IPS DF 6.9 (cell line): ENCODE measurements at places on chromosomes 1 and 21.

DNA sequence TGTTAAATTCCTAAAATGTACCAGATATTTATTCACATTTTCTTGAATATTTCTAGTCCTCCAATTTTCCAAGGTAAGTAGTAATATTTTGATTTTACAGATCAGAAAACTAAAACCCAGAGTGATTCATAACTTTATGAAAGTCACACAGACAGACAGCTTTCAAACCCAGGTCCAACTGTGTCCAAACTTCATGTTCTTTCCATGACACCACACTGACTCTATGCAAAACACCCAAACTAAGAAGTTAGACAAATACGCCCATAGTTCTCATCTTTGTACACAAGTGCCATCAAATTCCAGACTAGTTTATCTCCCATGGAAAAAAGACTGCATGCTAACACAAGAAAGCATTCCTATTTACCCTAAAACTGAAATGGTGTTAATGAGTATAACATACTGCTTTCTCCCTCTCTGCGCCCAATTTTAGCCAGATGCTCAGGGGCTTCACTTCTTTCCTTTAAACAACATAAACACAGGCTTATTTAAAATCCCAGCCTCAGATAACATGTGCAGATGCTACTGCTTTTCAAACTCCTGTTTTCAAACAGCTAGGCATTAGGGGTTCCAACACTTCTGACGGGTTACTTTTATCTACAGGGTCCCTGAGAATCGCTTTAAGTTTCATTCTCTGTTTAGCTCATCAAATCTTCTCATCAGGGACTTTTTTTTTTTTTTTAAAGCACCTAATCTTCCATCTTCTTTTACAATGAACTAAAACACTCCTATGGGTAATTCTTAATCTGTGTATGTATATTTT is 44.6 kb downstream of the WASF2 start:
- H3K27me3 ChIP-seq: peaks cover 1% of the 10 kb centered on the region; the same call in 1 of the 2 replicates
- no peak overlapping the region for H3K27ac ChIP-seq
- no peak for DNase-seq
- H3K36me3 ChIP-seq: no peaks in the 10 kb centered on the region

- no peak for DNase-seq
- no peaks in the 10 kb centered on the region for H3K27me3 ChIP-seq
- H3K4me3 ChIP-seq: no peak overlapping the region
- H3K27ac ChIP-seq: no peak overlapping the region
- 0 out of 2 replicates have a peak, but pooled peaks cover 3% of the 10 kb centered on the region for H3K36me3 ChIP-seq
Observed at GRCh38 chr1:16605532-16606505, 7.5 kb downstream of the NBPF1 start.

DNA sequence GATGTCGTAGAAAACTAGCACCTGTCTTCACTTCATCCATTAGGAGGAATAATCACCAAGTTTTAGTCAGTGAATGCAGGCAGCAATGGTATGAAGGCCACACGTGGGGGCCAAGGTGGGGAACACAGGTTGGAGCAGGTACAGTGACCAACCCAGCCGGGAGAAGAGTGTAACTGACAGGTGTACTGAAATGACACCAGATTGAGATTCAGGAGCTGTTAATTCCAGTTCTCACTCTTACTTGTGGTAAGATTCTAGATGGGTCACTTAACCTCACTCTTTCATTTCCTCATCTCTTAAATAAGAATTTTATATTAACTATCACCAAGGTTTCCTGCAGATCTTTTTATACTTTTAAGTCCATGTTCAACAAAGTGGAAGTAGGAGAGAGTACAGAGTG is 206.2 kb upstream of the PTBP2 start:
- no peak overlapping the region for H3K4me3 ChIP-seq
- no peaks in the 10 kb centered on the region for H3K36me3 ChIP-seq
- no peaks in the 10 kb centered on the region for H3K27me3 ChIP-seq
- no peak for DNase-seq
- no peak overlapping the region for H3K27ac ChIP-seq

GRCh38 chr1:184276416-184276815 is 110.4 kb upstream of the C1orf21 start:
- H3K4me3 ChIP-seq: no peak overlapping the region
- no peak for DNase-seq
- no peaks in the 10 kb centered on the region for H3K36me3 ChIP-seq

DNA sequence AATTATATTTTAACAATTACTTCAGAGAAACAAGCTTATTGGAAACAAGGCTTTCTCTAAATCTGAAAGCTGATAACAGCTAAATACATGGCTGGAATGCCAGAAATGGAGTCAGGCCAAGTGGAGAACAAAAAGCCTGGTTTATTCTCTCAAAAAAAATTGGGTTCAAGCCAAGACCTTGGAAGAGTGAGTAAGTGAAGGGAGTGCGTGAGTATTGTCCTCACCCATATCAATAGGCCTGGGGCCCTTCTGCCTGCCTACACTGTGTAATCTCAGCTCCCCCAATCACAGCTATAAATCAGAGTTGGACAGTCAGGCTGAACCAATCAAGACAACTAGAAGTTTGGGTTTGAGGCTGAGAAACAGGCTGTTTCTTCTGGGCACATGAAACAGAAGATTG is 7.4 kb downstream of the KYAT3 start:
- no peaks in the 10 kb centered on the region for H3K4me1 ChIP-seq
- no peaks in the 10 kb centered on the region for H3K27me3 ChIP-seq
- no peak overlapping the region for H3K4me3 ChIP-seq
- no peak overlapping the region for H3K27ac ChIP-seq

DNA sequence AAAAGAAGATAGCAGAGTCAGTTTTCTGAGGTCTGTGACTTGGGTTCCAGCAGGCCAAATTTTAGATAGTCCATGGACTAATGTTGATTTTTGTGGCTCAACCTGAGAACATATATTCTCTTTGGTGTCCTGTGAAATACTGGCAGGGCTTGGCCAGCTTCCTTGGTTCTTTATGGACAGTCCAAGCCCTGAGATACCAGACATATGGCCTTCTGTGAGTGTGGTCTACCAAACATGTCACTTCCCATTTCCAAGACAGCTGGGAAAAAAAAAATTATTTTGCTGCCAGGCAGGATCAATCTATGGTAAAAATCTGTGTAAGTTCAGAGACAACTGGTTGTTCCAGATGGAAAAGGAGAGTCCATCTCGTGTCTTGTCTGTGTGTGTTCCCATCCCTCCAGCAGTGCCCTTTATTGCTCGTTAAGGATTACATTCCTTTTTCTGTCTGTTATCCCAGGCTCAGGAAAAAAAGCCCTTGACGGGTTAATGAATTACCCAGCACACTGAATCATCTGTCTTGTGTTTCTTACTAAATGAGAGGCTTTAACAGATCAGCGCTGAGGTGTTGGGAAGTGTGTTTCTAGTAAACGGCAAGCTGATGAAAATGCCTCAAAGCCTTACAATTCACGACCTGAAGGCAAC is 33.4 kb upstream of the XPR1 start:
- H3K27me3 ChIP-seq: no peaks in the 10 kb centered on the region
- no peaks in the 10 kb centered on the region for H3K36me3 ChIP-seq
- H3K27ac ChIP-seq: no peak overlapping the region
- DNase-seq: no peak
- H3K4me3 ChIP-seq: no peak overlapping the region

DNA sequence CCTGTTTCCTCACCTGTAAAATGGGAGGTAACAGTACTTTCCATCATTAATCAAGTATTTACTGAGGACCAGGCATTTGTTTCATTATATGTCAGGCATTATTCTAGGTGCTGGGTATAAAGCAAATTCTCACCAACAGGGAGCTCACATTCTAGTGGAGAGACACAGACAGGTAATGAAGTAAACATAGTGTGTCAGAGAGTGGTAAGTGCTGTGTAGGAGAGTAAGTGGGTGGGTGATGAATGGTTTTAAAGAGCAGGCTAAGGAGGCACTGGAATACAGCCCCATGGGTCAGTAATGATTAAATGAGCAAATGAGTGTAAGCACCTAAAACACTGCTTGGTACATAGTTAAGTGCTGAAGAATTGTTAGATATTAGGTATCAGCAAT is 60.4 kb downstream of the DNTTIP2 start:
- DNase-seq: no peak
- no peak overlapping the region for H3K27ac ChIP-seq
- H3K27me3 ChIP-seq: no peaks in the 10 kb centered on the region
- H3K36me3 ChIP-seq: no peaks in the 10 kb centered on the region
- no peak overlapping the region for H3K4me3 ChIP-seq
- H3K4me1 ChIP-seq: peaks cover 15% of the 10 kb centered on the region

DNA sequence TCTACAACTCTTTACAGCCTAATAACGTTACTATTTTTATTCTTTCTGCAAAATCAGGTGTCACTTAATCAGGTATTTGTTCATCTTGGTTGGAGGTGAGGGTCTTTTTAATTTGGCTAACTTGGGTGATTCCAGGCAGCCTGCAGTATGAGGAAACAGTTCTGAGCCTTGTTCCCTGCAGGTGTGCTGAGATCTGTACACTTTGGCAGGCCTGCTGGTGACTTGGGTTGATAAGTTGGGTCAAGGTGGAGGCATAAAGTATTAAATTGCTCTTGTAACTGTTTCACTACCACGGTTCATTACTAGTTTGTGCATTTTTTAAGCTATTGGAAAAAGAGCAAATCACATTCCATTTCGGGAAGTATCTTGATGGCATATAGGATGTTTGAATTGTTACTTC is 10.0 kb downstream of the MAP3K21 start:
- H3K27me3 ChIP-seq: no peaks in the 10 kb centered on the region
- H3K36me3 ChIP-seq: no peaks in the 10 kb centered on the region
- DNase-seq: no peak
- H3K27ac ChIP-seq: no peak overlapping the region

GRCh38 chr21:25999921-26000582 is 170.5 kb downstream of the APP start:
- no peak overlapping the region for H3K4me3 ChIP-seq
- DNase-seq: no peak
- peaks cover 9% of the 10 kb centered on the region for H3K4me1 ChIP-seq
- H3K36me3 ChIP-seq: no peaks in the 10 kb centered on the region
- no peaks in the 10 kb centered on the region for H3K27me3 ChIP-seq

GRCh38 chr1:204331275-204331674 is 28.5 kb downstream of the PLEKHA6 start:
- no peak overlapping the region for H3K4me3 ChIP-seq
- no peaks in the 10 kb centered on the region for H3K36me3 ChIP-seq
- no peak overlapping the region for H3K27ac ChIP-seq
- peaks cover 5% of the 10 kb centered on the region; the same call in 1 of the 2 replicates for H3K4me1 ChIP-seq
- H3K27me3 ChIP-seq: no peaks in the 10 kb centered on the region
- no peak for DNase-seq

DNA sequence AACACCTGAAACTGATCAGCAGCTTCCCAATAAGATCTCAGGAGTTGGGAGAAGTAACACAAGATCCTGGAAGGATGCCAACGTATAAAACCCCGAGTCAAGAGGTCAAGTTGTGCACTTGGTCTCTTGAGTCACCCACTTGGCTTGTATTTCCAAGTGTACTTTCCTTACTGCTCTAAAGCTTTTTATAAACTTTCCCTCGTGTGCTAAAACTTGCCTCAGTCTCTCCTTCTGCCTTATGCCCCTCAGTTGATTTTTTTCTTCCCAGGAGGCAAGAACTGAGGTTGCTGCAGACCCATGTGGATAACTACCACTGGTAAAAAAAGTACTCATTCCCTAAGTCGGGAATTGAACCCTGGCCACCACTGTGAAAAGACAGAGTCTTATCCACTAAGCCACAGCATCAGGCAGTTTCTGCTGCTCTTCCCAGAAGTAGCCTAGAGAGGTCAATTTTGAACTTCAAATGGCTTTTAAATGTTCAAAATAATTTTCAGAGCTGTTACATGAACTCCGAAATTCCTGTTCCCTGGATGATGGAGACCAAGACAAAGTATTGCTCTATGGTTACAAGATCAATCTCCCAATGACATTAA is 28.9 kb downstream of the ITLN2 start:
- no peak overlapping the region for H3K27ac ChIP-seq
- no peaks in the 10 kb centered on the region for H3K36me3 ChIP-seq
- no peak overlapping the region for H3K4me3 ChIP-seq
- DNase-seq: no peak
- no peaks in the 10 kb centered on the region for H3K4me1 ChIP-seq

DNA sequence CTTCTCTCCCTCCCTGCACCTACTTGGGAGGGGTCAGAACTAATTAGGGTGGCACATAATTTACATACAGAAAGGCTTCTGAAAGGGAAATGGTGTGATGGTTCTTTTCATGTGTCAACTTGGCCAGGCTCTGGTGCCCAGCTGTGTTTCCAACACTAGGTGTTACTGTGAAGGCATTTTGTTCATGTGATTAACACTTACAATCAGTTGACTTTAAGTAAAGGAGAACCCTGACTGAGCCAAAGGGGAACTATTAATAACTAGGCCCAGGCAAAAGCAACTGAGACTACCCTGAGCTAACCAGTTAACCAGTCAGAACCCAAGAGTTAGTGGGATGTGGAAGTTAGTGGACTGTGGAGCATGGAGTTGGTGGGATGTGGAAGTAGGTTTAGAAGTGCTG is 114.9 kb downstream of the SEC16B start:
- no peaks in the 10 kb centered on the region for H3K27me3 ChIP-seq
- H3K4me1 ChIP-seq: no peaks in the 10 kb centered on the region
- H3K27ac ChIP-seq: no peak overlapping the region

DNA sequence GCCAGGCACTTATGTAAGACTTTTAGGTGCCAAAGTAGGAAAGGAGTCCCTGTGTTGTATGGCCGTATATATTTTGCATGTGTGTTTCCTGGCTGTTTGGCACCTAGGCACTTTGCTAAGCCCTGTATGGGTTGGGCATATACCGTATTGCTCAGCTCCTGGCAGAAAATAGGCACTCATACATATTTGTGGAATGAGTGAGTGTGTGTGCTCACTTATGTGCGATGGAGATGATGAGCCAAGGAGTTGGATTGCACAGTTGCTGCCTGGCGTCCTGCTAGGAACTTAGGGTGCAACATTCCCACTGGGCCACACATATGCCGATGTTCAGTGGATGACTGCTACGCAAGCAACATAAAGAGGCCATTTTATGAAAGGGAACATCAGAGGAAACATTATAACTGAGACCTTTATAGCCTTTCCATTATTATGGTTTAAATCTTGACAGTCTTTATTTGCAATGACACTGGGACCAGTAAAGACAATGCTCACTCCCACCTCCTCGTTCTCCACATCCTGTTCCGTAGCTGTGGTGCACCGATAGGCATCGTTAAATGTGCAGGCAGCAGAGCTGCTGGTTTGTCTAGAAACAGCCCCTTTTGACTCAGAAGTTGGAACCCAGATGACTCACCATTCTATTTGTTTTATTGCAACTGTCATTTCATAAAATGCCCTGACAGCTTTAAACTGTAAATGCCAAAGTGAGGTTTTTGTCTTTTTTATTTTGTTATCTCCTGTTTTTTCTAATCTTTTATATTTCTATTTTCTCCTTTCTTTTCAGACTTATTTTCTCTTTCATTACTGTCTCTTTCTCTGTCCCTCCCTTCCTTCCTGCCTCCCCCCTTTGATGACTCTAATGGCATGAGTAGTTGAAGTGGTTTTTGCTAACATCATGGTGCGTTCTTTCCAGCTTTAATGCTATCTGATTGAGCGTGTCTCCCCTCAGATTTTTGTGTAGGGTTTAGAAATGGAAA is 36.1 kb downstream of the PEX14 start:
- no peak overlapping the region for H3K27ac ChIP-seq
- no peaks in the 10 kb centered on the region; the same call in 1 of the 2 replicates for H3K36me3 ChIP-seq
- no peaks in the 10 kb centered on the region for H3K27me3 ChIP-seq
- peaks cover 5% of the 10 kb centered on the region; the same call in 1 of the 2 replicates for H3K4me1 ChIP-seq
